ENCODE measurements at places on chromosomes 6 and 20.

- DNase-seq: no peak
These were observed 547.1 kb upstream of the ZNF337 start for GRCh38 chr20:26243731-26244130.

DNA sequence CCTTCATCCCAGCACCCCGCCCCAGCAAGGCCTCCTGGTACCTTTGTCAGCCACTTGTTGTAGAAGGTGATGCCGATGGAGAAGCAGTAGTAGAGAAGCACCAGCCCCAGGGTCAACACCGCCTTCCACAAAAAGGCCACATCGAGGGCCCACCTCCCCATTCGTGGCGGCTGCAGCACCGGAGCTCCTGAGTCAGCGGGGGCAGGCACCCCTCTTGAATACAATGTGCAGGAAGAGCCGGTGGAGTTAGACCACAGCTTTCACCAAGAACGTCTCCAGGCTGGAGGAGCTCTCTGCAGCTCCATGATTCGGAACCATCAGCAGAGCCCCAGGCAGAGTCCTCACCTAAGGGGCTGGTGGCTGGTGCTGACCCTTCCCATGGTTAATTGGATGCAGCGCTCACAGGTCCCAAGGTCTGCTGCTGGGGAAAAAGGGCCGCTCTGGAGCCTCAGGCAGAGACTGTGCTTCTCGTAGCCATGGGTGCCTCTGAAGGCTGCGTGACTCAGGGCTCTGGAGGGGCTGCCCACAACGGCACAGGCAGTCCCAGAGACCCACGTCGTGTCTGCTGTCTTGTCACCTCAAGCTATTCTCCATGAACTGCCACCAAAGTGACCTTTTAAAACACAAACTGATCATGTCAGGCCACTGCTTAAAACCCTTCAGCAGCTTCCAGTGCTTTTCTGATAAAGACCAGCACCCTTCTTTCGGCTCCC is 47.9 kb downstream of the ELMO2 start:
- no peak for DNase-seq

DNA sequence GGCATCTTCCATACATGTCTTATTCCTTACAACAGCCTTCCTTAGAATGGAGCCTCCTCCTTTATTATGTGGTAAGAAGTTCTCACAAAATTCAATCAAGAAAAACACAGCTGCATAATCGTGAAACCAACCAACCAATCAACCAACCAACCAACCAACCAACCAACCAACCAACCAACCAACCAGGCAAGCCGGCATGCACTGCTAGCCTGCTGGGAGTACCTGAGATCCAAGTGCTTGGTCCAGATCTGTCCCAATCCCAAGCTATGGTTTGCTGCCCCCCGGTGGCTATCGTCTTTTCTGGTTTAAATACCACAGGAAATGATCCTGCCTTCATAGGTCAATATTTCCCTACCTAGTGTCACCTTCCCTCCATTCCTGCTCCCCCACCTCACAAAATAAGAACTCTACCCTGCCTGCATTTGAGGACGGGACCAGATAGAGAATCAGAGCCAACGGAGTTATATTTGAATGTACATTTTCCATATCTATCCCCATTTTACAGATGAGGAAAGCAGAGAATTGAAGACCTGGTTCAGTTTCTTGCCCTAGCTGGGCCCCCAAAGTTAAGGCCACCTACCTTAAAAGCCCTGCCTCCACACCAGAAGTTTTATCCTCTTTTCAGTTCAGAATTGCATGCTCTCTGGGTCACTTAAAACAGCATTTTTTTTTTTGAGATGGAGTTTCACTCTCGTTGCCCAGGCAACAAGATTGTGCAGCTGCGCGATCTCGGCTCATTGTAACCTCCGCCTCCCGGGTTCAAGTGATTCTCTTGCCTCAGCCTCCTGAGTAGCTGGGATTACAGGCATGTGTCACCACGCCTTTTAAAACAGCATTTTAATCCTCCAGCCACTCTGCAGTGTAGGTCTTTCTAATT is 27.1 kb downstream of the RAB44 start:
- DNase-seq: no peak

- DNase-seq: peak; percentile 51
These were observed 32.5 kb upstream of the ZNF184 start for GRCh38 chr6:27505209-27506027.

- no peak for DNase-seq
These were observed 262.0 kb upstream of the JARID2 start for GRCh38 chr6:14983599-14984518.

- no peak for DNase-seq
These were observed 191.1 kb downstream of the TAF4 start for GRCh38 chr20:61874421-61875068.

DNA sequence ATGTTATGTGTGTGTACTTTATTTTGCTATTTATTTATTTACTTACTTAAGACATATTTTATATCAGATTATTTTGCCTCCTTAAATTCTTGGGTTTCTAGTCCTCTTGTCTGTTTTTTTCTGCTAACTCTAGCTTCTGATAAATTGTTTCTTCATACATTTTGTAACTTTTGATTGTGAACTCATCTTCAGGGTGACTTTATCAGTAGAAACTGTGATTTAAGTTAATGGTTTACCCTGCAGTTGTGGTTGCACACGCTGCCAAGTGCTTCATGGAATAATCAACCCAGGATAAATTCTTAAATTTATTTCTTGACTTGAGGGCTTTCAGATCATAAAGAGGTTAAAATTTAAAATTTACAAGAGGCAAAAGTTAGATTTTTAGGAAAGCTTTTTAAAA is 173.3 kb downstream of the CENPW start:
- no peak for DNase-seq

- DNase-seq: no peak
These were observed 57.2 kb upstream of the MYL9 start for GRCh38 chr20:36483919-36484808.

DNA sequence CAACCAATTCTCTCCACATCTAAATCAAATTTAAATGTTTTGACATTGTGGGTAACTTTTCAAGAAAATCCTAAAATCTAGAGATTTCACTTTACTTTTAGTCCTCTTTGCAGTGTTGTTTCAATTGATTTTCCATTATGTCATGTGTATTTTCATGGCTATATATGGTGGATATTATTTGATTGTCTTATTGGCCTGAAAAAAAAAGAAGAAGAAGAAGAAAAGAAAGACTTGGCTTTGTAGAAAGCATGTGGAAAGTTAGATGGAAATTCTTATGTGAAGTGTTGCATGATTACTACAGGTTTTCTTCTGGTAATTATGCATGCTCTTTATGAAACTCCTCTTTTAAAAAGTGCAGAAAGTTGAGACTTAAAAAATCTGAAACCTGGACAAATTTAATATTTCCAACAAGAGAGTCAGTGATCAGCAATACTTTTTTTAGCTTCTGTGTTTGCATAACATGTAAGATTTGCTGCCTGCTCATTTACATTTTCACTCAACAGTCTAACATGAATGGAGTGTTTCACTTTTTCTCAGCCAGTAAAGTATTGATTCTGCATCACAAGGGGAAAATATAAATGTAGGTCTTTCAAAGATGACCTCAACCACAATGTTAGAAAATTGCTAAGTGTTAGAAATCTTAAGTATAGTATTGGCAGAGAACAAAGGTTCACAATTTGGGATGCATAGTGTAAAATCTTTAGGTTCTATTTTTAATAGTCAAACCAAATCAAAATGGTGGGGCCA is 438.7 kb downstream of the BCKDHB start:
- no peak for DNase-seq

DNA sequence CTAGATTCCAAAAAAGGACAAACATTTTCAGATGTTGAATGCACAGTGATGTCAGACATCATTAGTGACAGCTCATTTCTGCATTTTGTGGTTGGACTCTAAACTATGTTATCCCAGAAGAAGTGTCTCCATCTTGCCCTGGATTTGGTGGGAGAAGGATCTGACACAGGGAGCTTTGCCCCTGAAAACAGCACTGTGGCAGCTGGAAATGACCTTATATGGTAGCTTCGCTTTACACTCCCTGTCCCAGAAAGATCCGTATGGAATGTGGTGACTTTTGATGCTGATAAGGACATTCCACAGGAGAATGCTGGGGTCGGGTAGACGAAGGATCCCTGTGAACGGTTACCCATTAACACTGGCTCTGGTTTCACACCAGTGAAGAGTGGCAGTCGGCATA is 87.2 kb upstream of the EDN1 start:
- no peak for DNase-seq

DNA sequence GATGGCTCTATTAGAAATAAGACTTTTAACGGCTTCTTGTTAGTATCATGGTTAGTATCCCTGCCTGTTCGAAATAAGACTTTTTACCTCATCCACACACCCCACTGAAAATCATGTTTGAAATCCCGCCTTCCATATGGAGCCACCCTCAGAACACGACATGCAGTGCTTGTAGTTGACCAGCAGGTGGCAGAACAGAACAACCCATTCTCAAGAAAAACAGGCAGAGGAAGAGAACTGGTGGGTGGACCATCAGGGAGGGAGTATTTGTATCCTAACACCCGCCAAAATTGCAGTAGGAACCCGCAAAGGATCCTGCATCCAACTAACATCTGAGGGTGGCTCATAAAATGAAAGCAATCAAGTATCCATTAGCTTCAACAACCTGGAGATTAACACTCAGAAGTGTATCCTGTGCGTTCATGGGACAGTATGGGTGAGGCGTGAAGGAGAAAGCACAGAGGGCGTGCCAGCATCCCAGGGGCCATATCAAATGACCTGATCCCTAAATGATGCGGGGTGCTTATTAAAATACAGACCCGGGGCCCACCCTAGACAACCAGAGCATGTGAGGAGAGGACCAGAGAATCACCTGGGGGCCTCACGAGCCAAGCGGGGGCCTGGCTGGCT is 89.6 kb upstream of the NHSL1 start:
- DNase-seq: peak; percentile 14

GRCh38 chr20:9884061-9884460 is 45.2 kb upstream of the PAK5 start:
- no peak for DNase-seq

- DNase-seq: no peak
These were observed 81.1 kb downstream of the CD40 start for GRCh38 chr20:46199198-46199597.

GRCh38 chr20:54643761-54644160 is 168.4 kb downstream of the DOK5 start:
- no peak for DNase-seq

DNA sequence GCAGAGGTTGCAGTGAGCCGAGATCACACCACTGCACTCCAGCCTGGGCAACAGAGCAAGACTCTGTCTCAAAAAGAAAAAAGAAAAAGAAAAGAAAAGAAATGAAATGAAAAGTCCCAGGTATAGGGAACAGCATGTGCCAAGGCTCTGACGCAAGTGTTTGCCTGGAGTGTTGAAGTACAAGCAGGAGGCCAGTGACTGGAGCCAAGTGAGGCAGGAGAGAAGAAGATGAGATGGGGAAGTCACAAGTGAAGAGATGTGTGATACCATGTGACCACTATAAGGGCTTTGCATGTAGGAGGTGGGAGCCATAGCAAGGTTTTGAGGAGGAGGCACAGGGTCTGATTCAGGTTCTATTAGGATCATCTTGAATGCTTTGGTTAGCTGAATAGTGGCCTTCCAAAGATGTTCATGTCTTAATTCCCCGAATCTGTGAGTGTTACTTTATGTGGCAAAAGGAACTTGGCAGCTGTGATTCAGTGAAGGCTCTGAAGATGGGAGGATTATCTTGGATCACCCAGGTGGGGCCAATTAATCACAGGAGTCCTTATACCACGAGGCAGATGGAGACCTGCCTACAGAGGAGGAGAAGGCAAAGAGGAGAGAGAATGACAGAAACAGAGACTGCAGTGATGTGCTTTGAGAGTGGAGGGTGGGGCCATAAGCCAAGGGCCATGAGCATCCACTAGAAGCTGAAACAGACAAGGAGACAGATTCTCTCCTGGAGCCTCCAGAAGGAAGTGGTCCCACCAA is 91.1 kb upstream of the PTPN1 start:
- no peak for DNase-seq

DNA sequence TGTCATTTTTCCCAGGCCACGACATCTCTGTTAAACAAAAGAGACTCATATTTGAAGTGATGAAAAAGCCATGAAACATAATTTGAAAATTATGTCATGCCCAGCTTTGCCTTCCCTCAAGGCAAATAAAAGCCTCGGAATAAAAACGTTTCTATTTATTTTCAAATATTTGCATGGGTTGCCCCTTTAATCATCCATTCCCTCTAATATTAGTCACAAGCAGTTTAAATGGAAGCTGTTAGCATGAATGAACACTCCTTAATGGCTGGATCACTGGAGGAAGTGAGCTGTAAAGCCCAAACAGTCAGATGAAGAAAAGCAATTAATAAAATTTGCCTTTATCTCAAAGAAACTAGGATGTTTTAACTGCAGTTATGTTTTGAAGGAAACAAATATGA is 69.3 kb upstream of the STMND1 start:
- DNase-seq: no peak

DNA sequence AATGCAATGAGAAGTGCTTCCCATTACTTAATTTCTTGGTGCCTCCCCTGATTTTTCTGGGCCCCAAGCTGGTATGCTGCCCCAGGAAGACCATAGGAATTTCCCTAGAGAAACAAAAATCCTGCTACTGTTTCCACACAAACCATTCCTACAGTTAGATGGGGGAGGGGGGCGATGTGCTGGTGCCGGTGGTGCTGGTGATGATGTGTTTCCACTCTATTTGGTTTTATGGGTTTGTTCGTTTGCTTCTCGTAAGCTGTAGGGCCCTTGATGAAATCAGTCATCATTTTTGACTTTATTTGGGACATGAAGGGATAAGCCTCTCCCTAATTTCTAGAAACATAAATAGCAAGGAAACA is 105.1 kb downstream of the MKKS start:
- DNase-seq: no peak

- DNase-seq: peak; percentile 26
These were observed 50.8 kb upstream of the NRN1 start for GRCh38 chr6:6057442-6058053.

GRCh38 chr6:105409734-105410133 is 6.9 kb upstream of the PREP start:
- DNase-seq: no peak

DNA sequence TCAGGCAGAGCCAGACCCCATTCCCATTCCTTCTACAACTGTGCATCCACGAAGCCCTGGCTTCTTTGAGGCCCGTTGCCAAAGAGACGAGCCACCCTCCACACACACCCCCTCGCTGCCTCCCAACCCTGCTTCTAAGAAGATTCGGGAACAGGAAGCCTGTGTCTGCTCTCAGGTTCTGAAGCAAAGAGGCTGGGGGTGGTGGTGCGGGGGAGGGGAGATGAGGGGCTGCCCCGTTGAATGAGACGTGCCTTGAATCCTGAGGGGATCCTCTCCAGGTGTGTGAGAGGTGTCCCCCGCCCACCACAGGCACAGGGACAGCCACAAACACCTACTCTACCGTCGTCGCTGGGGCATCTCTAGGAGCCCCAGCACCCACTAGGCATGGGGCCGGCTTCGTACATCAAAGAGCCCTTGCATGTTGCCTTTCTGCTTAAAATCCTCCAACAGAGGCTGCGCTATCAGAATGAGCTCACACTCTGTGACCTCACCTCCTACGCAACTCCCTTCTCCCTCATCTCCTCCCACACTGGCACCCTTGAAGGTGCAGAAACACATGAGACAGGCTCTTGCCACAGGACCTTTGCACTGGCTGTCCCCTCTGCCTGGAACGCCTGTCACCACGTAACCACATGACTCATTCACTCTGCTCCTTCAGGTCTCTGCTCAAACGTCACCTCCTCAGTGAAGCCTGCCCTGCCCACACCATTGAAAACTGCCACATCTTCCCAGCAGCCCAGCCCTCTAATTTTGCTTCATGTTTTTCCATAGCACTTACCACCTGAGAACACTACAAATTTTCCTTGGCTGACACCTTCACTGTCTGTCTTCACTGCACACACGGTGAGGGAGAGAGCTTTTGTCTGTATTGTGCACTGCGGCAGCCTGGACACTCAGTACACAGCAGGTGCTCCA is 58.5 kb downstream of the PREX1 start:
- DNase-seq: peak; percentile 26

GRCh38 chr20:11394145-11394833 is 523.4 kb upstream of the BTBD3 start:
- DNase-seq: no peak

Measured in naive thymus-derived CD4-positive, alpha-beta T cell (primary cell).